ENCODE measurements at places on chromosomes 5 and 9. TPM values are rescaled to one million over a fixed set of nuclear protein-coding genes. Genes with fewer than 3 reads are reported as not detected.

ICE1 gene
- total RNA-seq: 24.8 TPM

LHX3 gene
- not detected for total RNA-seq

TARS1 gene
- 201 TPM for total RNA-seq

SNCAIP gene
- total RNA-seq: not detected

IFNA2 gene
- not detected for total RNA-seq

CNTNAP3 gene
- total RNA-seq: not detected

STPG3 gene
- not detected for total RNA-seq

FCHO2 gene
- 6.3 TPM for total RNA-seq

EIF4E1B gene
- total RNA-seq: not detected

KIF3A gene
- 15.3 TPM for total RNA-seq

SPOCK1 gene
- 22.0 TPM for total RNA-seq

PTGES gene
- 0.73 TPM for total RNA-seq

SLCO6A1 gene
- total RNA-seq: not detected

GCNT4 gene
- 2.7 TPM for total RNA-seq

ABLIM3 gene
- 10.0 TPM for total RNA-seq

COL27A1 gene
- total RNA-seq: 15.0 TPM

ZNF474 gene
- not detected for total RNA-seq

RAD1 gene
- total RNA-seq: 24.7 TPM

C9orf153 gene
- total RNA-seq: under 0.01 TPM

OR13D1 gene
- total RNA-seq: not detected

GPX8 gene
- 70.9 TPM for total RNA-seq

THBS4 gene
- total RNA-seq: 1.5 TPM

PGM5 gene
- 0.15 TPM for total RNA-seq

TJP2 gene
- total RNA-seq: 10.2 TPM

PSAT1 gene
- 98.2 TPM for total RNA-seq

MAMDC2 gene
- 0.33 TPM for total RNA-seq

SEMA4D gene
- total RNA-seq: 0.33 TPM

BTNL9 gene
- not detected for total RNA-seq

TXNDC8 gene
- total RNA-seq: not detected

CARTPT gene
- not detected for total RNA-seq

VLDLR gene
- total RNA-seq: 41.1 TPM

LCN2 gene
- total RNA-seq: not detected

ACTBL2 gene
- total RNA-seq: 0.31 TPM

PCA3 gene
- total RNA-seq: 0.15 TPM

DAPK1 gene
- 45.4 TPM for total RNA-seq

Measured in melanocyte of skin (primary cell).